ENCODE measurements at places on chromosomes 11 and 22.

- DNase-seq = no peak
Observed at GRCh38 chr22:25125693-25126357, 73.8 kb upstream of the CRYBB3 start.

DNA sequence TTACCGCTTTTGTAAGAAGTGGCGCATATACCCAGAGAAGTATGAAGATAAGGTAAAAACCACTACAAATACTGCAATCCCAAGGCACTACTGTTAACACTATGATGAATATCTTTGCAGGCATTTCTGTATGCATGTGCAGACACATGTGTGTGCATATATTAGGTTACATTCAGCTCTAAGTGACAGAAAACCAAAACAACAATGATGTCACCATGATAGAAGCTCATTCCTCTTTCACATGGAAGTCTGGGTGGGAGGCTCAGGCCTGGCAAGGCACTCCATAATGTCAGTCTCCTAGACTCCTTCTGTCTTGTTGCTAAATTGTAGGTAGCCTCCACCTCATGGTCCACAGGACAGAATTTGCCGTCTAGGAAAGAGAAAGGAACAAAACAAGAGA lies 63.0 kb upstream of the SLC6A5 start:
- no peak for DNase-seq

GRCh38 chr22:39901565-39902146 lies 772 bp downstream of the GRAP2 start:
- no peak for DNase-seq

- DNase-seq = no peak
Observed at GRCh38 chr22:37657590-37658132, 862 bp upstream of the PDXP start.

DNA sequence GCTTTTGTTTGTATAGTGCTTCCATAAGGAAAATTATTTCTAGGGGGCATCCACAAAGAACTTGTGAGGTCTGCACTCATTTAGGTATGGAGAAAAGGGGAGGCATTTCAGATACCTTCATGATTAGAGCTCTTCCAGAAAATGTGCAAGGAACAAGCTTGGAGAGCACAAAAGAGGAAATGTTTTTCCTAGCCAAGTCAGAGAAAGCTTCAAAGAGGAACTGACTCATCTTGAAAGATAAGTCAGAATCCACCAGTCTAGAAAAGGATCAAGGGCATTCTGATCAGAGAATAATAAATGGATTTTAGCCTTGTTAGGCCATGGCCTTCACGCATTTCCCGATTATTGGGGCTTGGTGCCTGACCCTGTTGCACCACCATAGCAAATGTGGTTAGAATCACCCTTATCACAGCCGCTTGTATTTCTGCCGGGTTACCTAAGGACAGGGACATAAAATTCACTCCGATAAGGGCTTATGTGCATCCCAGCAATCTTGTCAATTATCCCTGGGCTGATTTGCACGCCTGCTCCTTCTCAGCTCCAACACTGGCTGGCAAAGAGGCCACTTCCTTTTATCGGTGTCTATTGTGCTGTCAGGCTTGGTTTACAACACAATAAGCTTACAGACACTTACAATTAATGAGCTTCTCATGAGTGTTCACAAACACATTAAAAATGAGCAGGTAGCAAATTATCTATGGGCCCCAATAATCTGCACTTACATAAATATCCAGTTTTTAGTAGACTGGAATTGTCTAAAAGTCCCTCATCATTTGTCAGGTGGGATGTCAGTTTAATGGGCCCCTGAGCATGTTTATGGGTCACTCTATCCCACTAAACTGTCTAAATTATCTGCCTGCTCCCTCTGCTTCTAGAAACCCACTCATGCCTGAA lies 613.5 kb downstream of the SOX6 start:
- no peak for DNase-seq

Data from coronary artery (tissue), 2 donors.